ENCODE measurements at places on chromosomes 7 and 10.

DNA sequence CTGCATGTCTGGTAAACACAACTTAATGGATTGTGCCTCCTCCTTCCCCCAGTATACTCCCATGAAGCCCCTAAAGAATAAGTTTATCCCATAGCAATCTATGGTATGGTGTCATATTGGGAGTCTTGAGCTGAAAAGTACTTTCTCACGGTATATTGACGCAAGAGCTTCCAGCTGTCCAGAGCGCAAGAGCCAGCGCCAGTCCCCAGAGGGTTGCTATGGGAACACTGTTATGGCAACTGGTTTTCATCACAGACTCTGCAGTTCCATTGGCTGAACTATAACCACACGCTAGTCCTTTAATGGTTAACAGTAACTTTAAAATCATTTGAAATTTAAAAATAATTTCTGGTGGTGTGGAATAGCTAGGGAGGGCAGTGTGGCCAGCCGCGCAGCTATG lies 46.9 kb downstream of the PRPF18 start:
- no peak for DNase-seq

- no peak for DNase-seq
These were observed 75.7 kb upstream of the MSRB2 start for GRCh38 chr10:23019633-23020032.

- DNase-seq, result no peak
These were observed 740 bp downstream of the GALNT11 start for GRCh38 chr7:152025937-152026890.

DNA sequence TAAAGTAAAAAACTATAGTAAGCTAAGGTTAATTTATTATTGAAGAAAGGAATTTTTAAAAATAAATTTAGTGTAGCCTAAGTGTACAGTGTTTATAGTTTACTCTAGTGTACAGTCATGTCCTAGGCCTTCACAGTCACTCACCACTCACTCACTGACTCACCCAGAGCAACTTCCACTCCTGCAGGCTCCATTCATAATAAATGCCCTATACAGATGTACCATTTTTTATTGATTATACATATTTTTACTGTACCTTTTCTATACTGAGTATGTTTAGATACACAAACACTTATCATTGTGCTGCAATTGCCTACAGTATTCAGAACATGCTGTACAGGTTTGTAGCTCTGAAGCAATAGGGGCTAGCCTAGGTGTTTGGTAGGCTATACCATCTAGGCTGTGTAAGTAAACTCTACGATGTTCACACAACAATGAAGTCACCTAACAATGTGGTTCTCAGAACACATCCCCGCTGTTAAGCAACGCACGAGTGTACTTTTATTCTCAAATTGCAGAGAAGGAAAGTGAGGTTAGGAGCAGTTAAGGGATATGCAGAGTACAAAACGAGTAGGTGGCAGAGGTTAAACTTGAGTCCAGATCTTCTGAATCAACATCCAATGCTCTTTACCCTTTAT lies 38.9 kb upstream of the PLCE1 start:
- no peak for DNase-seq

- no peak for DNase-seq
These were observed 5.7 kb downstream of the UPK3B start for GRCh38 chr7:76515999-76516443.

- DNase-seq, result no peak
These were observed 209.7 kb upstream of the TMEM196 start for GRCh38 chr7:19982841-19983835.

DNA sequence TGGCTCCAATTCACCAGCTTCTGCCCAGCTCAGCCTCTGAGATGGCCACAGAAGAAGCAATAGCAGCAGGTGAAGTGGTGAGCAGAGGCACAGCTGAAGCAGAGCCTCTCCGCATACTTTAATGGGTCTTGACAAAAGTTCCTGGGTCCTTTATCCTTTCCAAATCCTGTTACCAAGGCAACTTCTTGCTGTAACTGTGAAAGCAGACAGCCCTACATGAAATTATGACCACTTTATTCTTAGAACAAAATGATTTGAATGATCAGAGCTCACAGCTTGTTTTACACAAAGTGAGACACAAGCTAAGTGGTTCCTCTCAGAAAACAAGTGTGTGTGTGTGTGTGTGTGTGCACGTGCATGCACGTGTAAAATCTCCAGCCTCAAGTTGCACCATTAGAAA lies 245.6 kb downstream of the HTR7 start:
- no peak for DNase-seq

GRCh38 chr10:94902570-94902969 lies 35.9 kb upstream of the CYP2C9 start:
- DNase-seq, result no peak

GRCh38 chr10:73585327-73585726 lies 5.8 kb downstream of the USP54 start:
- no peak for DNase-seq

- DNase-seq, result peak; percentile 45
These were observed 855 bp upstream of the PALD1 start for GRCh38 chr10:70477661-70478162.

DNA sequence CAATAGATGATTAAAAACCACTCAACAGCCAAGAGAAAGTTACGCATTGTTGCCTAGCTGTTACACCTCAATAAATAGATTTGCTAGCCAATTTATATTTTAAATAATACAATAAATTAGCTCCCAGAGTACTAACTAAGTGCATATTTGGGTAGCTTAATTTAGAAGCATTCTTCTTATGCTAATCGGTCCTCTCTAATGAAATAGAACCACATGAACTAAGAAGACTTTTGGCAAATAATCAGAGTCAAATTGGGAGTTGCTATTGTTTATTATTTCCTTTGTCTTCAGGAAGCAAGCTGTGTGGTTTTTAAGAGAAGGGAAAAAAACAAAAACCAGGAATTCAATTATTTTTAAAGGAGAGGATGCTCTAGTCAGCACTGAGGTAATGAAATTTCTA lies 49.0 kb upstream of the TRIL start:
- no peak for DNase-seq

DNA sequence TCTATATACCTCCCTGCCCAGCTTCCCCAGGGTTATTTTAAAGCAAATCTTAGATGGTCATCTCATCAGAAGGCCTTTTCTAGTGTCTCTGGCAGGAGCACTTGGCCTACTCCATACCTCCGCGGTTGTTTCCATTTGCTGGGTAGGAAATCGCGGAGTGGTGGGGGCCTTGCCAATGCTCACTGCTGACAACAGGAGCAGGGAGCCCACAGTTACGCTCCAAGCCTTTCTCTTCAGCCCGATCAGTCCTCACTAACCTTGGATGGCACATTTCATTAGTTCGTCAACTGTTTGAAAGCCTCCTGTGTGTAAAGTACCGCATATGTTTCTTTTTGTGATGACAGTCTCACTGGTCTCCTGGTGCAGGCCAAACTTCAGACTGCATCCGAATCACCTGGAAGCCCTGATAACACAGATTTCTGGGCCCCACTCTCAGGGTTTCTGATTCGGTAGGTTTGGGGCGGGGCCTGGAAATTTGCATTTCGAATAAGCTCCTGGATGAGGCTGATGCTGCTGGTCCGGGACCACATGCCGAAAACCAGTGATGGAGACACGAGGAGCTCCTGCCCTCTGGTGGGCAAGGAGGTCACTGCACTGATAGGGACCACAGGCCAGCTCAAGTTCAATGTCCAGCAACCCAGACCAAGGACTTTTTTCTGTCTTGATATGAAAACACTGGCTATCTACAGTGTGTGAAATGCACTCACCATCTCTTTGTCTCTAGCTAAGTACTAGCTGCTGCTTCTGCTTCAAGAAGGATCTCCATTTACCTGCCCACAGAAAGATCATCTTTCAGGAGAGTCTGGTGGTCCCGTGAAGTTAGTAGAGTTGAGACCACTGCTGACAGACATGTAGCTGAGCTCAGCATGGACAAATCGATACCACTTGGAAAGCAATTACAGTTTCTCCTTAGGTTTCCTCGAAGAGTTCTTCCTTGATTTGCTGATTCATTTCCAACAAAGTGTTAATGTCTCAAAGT lies 14.0 kb downstream of the LRGUK start:
- peak; percentile 13 for DNase-seq

DNA sequence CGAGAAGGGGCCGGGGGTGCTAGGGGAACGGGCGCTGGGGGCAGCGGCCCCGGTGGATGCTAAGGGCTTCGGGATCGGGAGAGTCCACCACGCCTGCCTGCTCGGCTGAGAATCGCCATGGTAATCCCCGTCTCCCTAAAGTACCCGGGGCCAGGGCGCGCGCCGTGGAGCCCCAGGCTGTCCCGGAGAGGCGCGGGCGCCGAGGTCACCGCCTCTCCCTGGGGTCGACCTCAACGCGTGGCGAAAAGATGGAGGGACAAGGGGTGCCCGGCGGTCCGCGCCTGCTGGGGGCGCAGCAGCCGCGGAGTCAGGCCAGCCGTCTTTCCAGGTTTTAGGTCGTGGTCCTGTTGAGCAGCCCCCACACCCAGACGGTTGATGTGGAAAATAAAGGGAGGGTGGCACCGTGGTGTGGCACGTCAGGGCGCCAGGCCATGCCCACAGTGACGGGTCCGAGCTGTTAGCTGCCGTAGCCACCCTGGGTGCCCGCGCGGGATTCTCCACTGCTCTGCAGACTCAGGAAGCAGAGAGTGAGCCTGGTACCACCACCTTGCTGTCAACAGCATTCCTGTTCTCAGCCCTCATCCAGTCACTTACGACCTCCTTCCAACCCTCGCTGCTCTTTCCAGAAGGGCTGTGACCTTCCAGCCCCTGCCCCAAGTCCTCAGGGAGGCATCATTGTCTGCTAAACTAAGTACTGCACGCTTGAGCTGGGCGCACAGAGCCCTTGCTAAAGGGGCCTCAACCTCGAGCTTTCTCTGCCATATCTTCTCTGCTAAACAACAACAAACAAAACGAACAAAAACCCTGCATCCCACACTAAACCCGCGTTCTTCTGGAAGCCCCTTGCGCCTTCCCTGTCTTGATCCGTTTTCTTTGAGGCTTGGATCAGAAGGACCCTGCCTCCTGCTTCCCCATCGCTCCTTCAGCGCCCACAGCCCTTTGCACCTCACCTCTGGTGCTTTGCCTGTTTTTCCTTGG lies 666 bp downstream of the SMKR1 start:
- no peak for DNase-seq

DNA sequence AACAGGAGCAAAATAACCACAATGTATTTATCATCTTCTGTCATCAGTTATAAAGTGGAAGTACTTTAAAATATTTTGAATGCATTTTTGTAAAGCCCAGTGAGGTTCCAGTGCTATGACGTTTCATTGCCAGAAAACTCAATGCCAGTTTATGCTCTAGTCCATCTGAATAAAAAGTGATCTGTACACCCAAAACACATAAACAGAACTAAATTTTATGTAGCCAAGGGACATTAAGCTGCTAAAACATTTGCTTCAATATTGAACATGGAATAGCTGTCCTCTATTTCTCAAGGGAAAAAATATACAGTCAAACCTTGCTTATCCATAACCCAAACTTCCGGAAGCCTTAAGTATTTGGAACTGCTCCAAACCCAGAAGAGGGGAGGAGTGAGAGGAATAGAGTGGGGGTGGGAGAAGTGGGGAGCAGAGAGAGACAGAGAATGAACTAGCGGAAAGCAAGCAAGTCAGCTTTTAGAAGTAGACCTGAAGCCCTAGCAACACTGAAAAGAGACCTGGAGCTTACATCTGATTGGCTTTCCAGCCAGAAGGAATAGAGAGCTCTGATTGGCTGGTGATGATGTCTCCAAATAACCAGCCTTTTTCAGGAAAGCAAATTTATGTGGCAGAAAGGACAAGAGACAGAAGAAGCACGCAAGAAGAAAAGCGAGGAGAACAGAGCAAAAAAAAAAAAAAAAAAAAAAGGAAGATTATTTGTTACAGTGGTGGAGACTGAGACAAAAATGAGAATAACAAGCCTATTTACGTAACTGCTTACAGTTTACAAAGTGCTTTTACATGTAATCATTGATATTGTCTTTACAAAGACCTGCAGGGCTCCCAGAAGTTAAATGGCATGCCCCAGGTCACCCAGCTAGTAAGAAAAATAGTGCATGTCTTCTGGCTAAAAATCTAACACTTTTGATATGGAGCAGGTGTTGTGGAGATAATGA lies 196.0 kb downstream of the RNLS start:
- no peak for DNase-seq

- DNase-seq, result no peak
These were observed 423.9 kb downstream of the GLRX3 start for GRCh38 chr10:130560116-130560515.

DNA sequence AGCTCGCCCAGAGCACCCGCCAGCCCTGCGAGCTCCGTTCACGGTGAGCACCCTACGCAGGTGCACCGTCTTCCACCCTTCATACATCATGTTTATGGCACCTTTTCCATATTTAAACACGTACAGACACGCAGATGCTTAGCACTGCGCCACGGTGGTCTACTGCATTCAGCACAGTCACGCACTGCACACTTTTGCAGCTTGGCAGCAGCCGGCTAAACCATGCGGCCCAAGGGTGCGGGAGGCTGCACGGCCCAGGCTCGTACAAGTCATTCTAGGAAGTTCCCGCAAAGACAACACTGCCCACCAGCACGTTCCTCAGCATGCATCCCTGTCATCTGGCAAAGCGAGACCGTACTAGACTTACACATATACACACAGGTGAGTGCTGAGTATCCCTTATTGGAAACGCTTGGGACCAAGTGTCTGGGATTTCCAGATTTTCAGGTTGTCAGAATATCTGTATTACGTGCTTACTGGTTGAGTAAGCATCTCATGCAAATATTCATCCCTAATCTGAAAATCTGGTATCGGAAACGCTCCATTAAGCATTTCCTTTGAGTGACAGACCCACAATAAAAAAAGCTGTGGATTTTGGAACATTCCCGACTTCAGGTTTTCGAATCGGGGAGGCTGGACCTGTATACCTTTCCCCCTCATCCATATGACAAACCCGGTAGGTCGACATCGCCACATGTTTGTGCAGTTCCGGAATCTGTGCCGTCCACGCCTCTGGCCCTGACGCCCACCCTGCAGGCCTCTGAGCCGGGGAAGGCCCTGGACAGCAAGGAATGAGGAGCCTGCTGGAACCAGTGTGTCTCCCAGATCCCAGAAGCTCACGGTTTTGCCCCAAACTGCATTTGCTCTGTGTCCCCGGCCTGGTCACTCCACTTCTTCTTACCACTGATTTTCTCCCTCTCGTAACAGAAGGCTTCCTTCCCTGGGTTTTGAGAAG lies 222.2 kb downstream of the ELFN1 start:
- no peak for DNase-seq

GRCh38 chr7:26365077-26365900 lies 73.6 kb downstream of the SNX10 start:
- DNase-seq, result no peak

DNA sequence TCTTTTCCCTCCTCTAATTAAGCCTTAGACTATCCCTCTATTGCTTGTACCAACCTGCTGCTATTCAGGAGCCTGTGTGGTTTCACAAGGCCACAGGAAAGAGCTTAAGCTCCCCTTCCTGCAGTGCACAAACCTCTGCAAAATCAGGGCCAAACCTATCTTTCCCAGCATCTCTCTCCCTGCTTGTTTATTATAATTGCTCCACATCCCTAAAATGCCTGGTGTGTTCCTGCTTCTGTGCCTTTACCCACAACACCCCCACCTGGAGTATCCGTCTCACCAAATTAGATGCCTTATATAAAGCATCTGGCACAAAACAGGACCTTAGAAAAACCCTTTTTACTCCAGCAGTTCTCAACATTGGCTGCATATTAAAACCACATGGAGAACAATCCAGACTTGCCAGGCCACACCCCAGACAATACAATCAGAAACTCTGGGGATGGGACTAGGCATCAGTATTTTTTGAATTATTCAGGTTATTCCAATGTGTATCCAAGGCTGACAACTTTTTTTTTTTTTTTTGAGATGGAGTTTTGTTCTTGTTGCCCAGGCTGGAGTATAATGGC lies 16.7 kb downstream of the SEC31B start:
- no peak for DNase-seq

All from activated naive CD4-positive, alpha-beta T cell (primary cell).